Brain (organoid and tissue), 16 donors: ENCODE measurements at places on chromosomes 6 and 20.

- DNase-seq: no peak
These were observed 68.6 kb downstream of the PHF20 start for GRCh38 chr20:35840421-35840820.

- DNase-seq: no peak
These were observed 78.1 kb downstream of the PPP1R3G start for GRCh38 chr6:5163247-5163646.

GRCh38 chr20:9508696-9509178 is 5.7 kb upstream of the LAMP5 start:
- DNase-seq: no peak

DNA sequence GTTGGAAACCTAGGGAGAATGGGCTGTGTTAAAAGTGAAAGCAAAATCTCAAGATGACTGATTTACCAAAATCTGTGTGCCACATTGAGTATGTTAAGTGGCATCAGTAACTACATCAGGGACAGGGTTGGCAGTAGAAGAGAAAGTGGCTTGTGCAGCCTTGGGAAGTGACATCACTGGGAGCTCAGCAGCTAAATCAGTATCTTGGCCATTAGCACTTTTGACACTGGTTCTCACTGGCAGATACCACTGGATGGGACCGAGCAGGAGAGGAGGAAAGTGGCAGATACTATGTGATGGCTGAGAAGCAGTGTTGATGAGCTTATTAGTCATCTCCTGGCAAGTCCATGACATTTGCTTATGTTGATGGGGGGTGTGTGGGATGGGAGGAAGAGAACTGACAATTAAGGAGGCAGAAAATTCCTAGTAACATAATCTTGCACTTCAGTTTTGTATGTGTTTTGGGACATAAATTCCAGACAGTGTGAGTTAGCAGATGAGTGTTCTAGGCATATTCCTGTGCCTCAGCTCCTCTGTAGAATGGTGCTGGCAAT is 322.2 kb downstream of the SOX4 start:
- no peak for DNase-seq

DNA sequence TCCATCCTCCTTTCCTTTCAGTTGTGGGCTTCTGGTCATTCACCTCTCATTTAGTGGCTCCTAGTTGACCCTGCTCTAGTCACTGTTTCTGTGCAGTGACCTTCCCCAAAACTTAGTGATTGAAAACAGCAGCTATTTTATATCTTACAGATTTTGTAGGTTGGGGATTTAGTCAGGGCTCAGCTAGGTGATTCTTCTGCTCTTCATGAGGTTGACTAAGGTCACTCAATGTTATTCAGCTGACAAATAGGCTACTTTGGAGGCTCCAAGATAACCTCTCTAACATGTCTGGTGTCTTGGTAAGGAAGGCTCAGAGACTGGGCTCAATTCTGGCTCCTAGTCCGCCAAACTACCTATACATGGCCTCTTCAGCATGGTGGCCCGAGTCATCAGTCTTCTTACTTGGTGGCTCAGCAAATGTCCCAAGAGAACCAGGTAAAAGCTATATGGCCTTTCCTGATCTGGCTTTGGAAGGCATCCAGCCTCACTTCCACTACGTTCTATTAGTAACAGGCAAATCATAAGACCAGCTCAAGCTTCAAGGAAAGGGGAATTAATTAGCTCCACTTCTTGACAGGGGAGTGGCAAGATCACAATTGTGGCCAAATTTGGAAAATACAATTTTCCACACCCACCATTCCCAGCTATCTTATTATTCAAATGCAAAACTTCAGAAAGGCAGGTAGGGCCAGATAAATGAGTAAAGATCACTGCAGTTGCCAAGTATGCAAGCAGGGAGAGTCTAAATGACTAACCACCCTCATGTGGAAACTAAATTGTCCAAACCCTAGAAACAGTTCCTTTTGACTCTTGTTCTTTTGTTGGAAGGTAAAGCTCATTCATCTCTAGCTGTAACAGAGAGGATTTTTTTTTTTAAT is 50.5 kb upstream of the LTV1 start:
- no peak for DNase-seq

DNA sequence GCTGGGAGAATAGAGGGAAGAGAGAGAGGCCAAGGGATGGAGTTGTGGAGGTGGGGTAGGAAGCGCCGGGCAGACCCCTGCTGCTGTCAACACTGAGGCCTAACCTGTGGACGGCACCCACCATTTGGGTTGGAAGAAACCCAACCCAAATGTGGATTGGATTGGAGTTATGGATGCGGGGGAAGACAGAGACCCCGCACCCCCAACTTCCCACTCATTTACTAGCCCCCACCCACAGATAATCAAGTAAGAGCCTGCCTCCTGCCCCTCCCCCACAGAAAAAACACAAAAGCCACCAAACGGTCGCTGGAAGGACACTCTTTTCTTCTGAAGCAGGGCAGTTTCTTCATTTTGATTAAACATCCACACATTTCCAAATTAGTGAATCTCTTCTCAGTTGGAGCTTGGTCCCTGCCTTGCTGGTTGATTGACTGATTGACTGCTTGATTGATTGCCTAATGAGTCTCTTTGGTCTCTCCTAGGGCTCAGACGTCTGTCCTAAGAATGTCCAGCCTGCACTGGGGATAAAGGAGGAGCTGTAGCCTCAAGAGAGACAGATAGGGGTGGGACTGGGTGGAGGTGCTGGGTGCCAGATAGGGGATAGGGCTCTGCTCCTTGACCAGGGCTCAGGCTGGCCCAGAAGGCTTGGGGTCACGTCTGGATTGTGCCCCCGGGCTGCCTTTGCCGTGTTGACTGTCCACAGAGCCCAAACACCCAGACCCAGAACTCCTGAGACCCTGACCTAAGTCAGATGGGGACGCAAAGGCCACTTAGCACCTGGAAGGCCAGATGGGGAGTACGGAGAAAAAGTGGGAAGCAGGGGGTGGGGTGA is 74.9 kb upstream of the FOXP4 start:
- no peak for DNase-seq

- DNase-seq: no peak
These were observed 91.0 kb downstream of the PPP1R14C start for GRCh38 chr6:150233843-150234269.

- DNase-seq: no peak
These were observed 15.6 kb upstream of the EYA4 start for GRCh38 chr6:133225560-133225959.
